Chondrocyte (in vitro differentiated cells): ENCODE measurements at places on chromosomes 3 and 15.

GRCh38 chr15:47331829-47332393 is 385.4 kb upstream of the SEMA6D start:
- no peak for DNase-seq

DNA sequence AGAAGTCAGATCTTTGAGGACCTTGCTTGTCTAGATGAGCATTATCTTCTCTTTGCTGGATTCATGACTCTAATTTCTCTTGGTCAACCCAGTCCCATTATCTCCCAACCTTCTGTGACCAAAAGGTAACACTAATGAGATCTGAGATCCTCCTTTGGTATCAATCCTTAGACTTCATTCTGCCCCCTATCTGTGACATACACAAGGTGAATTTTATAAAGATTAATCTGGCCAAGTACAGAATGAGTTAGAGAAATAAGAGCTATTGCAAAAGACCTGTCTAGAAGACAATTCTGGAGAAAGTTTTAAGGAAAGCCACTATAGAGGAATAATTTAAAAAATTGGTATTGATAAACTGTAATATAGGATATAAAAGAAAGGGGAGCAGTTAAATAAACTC is 113.8 kb upstream of the KCNMB2 start:
- DNase-seq: no peak

DNA sequence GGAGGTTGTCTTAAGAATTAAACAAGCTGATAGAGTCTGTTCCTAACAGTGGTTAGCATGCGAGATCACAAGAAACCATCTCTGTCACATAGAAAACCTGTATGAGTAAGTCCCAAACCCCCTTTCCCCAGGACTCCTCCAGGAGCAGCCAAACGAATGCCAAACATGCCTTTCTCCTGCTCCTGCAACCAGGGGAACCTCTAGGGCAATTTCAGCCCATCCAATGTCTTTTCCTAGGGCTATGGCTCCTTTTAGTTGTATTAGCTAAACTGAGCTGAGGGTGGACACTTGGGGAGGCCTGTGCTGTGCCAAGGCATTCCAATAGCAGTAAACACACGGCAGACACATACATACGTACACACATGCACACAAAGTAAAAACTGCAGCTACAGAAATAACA is 36.5 kb upstream of the TIMP4 start:
- DNase-seq: no peak

GRCh38 chr3:134013280-134013679 is 16.4 kb downstream of the SLCO2A1 start:
- DNase-seq: no peak

- no peak for DNase-seq
Observed at GRCh38 chr3:12993517-12994356, 79.5 kb downstream of the IQSEC1 start.

DNA sequence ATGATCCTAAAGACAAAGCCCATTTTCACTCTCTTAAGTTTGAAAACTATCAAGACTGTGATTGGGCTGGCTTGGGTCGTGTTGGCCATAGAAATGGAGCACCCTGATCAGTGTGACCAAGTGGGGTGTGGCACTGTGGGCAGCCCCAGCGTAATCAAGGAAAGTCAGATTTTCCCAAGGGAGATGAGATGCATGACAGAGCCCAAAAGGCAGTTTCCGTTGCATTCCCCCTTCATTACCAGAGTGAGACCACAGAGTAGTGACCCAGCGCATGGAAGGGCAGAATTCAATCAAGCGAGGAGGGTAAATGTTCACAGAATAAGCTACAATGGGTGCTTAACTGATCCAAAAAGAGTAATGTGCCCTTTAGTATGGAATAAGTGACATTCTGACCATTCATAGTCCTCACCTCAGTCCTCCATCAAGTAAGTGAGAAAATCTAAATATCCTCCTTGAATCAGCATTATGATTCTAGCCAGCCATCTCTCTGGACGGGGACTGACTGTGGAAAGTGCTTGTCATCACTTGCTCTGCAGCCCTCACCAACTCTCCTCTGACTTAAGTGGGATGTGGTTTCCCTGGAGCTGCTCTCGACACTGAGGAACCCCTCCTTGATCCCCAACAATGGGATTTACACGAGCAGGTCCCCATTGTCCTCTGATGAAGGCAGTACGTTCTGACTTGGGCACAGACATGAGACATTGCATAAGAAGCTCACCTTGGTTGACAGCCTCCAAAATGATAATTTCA is 430.5 kb downstream of the OCA2 start:
- no peak for DNase-seq

GRCh38 chr3:21441821-21442220 is 309.2 kb downstream of the ZNF385D start:
- DNase-seq: no peak

DNA sequence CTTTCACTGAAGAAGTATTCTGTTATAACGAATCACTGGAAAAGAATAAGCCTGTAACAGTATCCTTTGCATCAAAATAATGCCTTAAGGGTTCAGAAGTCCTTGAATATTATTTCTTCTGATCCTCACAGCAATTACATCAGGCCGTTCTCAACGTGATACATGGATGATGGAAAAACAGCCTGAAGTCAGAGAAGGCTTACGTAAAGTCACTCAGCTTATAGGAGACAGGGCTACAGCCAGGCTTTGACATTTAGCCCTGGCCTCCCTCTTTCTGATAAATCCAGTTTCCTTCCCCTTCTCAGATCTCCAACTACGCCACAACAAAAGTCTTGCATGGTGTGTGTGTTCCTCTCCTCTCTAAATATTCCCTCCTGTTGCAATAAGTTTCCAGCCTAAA is 131.9 kb downstream of the ANO10 start:
- DNase-seq: no peak
